ENCODE measurements at places on chromosomes 16 and 17.
A peak's percentile ranks its signal among the peaks of the same experiment; 100 is the strongest.

DNA sequence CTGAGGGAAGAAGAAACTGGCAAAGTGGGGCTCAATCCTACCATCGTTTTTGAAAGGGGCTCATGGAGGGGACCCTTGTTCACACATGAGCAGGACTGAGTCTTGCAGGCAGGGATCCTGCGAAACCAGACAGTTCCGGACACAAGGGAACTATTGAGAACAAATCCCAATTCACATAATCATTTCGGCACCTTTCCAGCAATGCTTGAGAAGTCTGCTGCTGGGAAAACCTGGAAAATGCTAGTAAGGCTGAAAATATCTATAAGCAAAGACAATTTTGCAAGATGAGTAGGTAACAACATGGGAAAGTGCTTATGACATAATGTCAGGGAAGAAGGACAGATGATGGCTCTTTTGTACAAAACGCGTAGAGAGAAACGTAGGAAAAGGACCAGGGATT, 52.1 kb upstream of the BPTF start:
- DNase-seq: no peak

GRCh38 chr17:68771867-68772515, 170.8 kb upstream of the FAM20A start:
- DNase-seq: no peak

DNA sequence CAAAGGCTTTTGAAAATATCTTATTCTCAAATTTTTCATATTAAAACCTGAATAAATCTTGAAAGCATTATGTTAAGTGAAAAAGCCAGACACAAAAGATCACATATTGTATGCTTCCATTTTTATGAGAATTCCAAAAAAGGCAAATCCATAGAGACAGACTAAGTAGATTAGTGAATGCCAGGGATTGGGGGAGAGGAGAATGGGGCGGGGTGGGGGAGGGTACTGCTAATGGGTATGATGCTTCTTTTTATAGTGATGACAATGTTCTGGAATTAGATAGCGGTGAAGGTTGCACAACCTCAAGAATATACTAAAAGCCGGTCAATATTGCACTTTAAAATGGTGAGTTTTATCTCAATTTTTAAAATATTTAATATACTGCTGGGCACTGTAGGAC, 44.0 kb downstream of the XPO6 start:
- no peak for DNase-seq

DNA sequence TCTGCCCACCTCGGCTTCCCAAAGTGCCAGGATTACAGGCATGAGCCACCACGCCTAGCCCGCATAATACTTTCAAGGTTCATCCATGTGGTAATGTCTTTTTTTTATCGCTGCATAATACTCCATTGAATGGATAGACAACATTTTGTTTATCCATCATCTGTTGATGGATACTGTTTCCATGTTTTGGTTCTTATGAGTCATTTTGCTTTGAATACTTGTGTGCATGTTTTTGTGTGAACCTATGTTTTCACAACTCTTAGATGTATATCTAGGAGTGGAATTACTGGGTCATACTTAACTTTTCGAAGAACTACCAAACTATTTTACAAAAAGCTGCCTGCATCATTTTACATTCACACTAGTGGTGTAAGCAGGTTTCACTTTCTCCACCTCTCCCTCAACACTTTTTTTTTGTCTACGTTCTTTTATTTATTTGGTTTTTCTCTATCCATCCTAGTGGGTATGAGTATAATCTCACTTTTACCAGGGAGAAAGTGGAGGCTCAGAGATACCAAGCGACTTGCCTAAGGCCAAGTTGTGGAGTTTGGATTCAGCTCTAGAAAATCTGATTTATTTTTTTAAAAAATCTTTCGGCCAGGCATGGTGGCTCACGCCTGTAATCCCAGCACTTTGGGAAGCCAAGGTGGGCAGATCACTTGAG, 151.2 kb downstream of the CMIP start:
- DNase-seq: no peak

- DNase-seq: no peak
These were observed 4.9 kb downstream of the MYLK3 start for GRCh38 chr16:46743232-46743719.

DNA sequence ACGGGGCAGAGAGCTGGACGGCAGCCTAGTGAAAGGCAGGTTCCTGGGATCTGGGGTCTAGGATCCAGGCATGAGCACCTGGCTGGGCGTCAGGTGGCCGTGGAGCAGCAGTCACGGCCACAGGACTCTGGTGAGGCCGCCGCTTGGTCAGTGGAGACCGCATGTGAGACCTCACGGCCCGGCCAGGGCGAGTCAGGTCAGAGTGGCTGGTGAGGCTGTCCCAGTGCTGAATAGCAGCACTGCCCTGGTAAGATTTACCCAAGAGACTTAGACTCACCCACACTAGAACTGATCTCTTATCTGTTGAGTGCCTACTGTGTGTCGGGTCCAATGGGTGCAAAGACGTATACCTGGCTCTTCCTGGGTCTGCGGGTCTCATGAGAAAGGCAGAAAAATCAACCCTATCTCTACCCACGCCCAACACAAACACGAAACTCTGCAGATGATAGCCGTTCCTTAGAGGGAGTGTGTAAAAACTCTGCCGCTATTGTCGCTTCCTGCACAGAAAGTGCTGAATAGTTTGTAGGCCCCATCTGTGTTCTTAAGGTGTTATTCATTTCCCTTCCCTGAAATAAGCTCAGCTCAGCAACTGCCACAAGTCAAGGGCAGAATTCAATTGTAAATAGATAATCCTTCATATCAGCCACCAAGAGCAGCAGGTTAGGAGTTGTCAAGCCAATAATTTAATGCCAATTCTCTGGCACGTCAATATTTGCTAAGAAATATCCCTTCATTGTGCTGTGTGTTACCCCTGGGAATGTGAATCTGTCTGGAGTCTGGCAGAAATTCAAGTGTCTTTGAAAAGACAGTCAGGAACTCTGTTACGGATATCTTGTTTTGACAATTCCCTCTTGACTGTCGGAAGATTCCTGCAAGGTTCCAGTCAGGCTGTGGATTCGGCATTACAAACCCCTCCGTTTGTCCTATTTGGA, 240.0 kb downstream of the NTN1 start:
- DNase-seq: no peak

DNA sequence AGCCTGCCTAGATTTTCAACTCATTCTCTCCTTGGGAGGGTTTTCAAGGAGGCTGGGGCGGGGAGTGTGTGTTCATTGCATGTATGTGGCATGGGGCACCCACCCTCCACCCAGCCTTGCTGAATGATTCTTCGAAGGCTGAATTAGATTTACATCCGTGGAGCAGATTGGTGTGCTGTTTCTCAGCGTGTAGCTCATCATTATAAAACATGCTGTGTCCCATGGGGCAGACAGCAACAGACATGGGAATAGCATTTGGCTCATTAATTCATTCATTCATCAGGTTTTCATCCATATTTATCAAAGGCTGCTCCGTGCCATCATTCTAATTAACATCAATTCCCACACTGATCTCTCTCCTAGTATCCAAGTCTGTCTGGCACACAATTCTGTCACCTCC, 10.6 kb upstream of the CD300A start:
- DNase-seq: no peak

GRCh38 chr16:69201787-69202186, 14.8 kb downstream of the SNTB2 start:
- DNase-seq: no peak

DNA sequence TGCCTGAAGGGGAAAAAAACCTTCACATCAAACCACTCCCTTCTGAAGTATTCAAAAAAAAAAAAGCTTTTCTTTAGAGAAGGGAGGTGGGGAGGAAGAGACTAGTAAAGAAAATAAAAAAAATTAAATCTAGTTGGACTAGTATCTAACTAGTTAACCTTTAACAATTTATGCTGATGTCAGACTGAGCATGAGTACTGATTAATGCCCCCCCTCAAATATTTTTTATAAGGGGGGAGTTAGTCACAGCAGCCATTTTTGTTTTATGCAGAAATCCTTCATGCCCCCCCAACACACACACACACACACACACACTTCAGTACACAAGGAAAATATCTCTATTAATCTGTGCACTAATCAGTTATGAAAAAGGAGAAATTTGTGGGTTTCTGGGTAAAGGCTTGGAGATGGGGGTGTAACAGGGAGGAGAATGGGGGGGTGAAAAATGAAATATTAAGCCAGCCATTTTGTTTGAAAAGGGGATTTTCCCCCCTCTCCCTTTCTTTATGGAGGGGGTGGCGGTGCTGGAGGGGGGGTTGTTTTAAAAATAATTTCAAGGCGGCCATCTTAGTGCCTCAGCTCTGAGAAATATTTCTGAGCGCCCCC, 4.7 kb upstream of the CHD3 start:
- peak; percentile 20 for DNase-seq

GRCh38 chr17:28997806-28998205, 8.0 kb downstream of the SEZ6 start:
- DNase-seq: no peak

DNA sequence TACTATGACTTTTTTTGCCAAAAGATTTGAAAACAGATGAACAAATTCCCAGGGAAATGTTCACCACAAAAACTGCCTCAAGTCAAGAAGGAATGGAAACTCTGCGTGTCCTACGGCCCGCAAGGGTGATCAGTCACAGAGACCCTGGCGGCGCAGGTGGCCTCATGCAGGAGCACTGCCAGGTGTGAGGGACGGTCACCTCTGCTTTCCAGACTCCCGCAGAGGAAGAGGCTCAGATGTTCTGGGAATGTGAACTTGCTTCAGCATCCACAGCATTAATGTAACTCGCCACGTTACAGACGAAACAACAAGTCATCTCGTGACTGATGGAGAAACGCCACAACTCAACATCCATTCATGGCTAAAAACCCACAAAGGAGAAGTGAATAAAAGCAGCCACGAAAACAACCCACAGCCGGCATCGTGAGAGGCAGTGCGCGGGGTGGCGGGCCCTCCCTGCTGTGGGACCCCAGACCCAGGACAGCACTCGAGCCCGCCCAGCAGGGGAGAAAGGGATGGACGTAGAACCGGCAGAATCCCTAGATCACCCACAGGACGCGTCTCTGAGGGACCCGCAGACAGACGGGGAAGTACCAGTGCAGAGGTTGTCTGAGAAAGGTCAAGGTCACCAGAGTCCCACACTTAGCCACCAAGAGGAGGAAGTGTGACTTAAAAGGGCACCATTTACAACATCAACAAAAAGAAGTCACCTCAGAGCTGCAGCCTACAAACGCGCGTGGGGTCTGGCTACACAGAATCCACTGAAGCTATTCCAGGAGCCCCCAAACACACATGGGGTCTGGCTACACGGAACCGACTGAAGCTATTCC, 76.9 kb upstream of the GNG13 start:
- no peak for DNase-seq

DNA sequence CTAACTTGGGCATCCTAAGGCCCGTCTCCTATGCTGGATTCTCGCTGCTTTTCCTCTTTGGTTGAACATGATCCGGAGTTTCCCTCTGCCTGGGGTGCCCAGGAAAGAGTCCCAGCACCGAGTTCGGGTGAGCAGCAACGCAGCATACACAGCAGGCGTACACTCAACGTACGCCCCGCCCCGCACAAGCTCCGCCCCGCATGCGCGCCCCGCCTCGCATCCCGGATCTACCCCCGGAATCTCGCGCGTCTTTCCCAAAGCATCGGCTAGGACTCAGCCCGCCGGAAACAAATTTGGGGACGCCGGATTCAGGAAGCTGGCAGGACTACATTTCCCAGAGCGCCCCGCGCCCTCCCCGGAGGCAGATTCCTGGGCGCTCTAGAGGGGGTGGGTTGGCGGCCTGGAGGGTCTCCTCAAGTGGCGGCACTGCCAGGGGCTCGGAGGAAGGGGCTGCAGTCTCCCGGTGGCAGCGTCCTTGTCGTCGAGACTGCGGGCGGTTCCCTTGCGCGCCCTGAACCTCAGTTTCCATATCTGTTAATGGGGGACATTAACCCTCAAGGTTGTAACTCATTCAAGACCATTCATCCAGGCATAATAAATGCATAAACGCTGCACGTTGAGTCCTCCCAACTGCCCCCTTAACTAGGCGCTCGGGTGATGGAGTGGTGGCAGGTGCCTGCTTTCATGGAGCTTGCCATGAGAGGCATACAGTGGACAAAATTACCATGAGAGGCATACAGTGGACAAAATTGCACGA, 1.8 kb upstream of the ZNF500 start:
- peak; percentile 91 for DNase-seq

DNA sequence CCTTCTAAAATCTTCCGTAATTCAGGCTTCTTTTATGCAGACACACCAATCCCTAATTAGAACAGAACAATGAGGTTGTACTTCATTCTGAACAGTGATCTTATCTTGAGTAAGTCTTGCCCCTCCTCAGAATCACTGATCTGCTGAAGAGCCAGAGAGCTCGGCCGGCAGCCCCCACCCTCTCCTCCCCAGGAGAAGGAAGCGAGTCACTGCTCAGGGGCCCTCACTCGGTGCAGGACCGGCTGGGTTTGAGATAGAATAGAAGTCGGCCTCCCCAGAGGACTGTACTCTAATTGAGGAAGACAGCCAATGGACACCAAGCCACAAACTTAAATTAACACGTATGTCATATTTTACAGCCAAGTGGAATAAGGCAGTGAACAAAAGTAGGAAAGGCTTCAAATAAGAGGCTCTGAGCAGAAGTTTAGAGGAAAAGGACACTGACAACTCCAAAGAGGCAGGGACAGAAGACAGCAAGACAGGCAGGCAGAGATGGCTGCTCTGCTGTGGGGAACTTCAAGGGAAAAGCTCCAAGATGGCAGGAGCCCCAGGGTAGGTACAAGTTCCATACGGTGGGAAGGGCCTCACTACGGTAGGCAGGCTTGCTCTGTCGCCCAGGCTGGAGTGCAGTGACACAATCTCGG, 18.6 kb downstream of the CREBBP start:
- no peak for DNase-seq

- DNase-seq: no peak
These were observed 5.7 kb downstream of the SLC22A31 start for GRCh38 chr16:89194340-89195311.

GRCh38 chr17:17402558-17402957, 74.2 kb upstream of the MED9 start:
- no peak for DNase-seq

DNA sequence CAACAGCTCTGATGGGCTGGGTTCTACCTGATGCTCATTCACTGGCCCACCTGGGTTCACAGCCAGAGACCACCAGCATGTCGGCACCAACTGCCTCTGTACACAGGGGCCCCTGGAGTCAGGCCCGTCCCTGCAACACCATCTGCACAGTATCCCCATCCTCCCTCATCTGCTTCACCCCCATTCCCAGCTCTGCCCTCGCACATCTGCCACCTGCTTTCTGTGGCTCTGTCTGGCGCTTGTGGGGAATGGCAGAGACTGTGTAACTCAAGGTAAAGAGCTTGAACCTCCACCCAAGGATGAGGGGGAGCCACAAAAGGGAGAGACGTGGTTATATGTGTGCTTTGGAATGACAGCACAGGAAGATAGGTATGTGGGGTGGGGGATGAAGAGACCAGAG, 27.2 kb downstream of the SMPD3 start:
- DNase-seq: no peak

- DNase-seq: no peak
These were observed 1.1 kb upstream of the CAPN15 start for GRCh38 chr16:526181-527014.

GRCh38 chr16:4894276-4895150, 42.4 kb downstream of the PPL start:
- no peak for DNase-seq

GRCh38 chr16:75420987-75421819, 12.1 kb downstream of the CFDP1 start:
- peak; percentile 13 for DNase-seq

GRCh38 chr17:36578671-36579070, 13.0 kb upstream of the DHRS11 start:
- DNase-seq: no peak
